Fibroblast of skin of back (primary cell): ENCODE measurements at places on chromosomes 5 and 9.

- no peak for DNase-seq
Observed at GRCh38 chr9:120837921-120838320, 4.8 kb downstream of the PSMD5 start.

DNA sequence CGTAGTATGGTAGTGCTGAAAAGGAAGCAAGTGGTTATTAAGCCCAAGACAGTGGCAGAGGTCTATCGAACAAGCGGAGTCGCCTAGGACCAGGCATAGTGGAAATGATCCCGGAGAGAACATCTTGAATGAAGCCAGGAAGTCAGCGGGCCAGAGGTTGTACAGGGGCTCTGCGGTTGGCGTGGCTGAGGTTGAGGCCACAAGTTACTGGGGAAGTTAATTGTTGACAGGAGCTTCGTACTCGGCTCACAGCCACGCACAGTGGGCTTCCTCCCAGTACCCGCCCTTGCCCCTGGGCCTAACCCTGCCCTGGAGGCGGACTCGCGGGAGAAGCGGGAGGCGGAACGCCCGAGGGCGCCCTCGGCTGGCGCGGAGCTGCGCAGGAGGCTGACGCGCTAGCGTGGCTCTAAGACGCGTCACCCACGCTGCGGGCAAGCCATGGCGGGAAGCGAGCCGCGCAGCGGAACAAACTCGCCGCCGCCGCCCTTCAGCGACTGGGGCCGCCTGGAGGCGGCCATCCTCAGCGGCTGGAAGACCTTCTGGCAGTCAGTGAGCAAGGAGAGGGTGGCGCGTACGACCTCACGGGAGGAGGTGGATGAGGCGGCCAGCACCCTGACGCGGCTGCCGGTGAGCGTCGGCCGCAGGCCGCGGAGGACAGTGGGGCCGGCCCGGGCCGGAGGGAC is at the start of gene FBXO4:
Gene FBXO4 (plus strand): TSS at position 410 of the 683 bp plus-strand sequence. CDS start 29 bp downstream, at position 439.
- peak; percentile 84 for DNase-seq

GRCh38 chr9:115739096-115739875 is 414.3 kb upstream of the PAPPA start:
- DNase-seq: peak; percentile 28

DNA sequence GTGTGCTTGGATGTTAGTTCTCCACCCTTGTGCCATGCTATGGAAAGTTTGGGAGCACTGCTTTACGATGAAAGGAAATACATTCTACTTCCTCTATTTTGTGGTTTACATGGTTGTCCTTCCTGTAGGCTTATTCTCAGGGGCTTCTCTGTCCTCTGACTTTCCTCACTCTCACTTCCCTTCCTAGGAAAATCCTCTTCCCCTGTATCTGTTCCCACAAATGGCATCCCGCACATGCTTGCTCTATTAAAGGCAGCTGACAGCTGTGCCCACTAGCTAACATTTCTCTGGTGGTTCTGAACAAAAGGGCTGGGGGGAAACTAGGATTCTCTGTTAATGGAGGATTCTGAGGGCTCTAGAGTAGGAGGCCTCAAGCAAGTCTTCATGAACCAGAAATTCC is 52.4 kb downstream of the FAM170A start:
- DNase-seq: no peak

GRCh38 chr9:124369231-124369797 is 45.9 kb downstream of the PSMB7 start:
- no peak for DNase-seq

- DNase-seq: peak; percentile 7
Observed at GRCh38 chr5:75461679-75462078, 49.8 kb downstream of the CERT1 start.

DNA sequence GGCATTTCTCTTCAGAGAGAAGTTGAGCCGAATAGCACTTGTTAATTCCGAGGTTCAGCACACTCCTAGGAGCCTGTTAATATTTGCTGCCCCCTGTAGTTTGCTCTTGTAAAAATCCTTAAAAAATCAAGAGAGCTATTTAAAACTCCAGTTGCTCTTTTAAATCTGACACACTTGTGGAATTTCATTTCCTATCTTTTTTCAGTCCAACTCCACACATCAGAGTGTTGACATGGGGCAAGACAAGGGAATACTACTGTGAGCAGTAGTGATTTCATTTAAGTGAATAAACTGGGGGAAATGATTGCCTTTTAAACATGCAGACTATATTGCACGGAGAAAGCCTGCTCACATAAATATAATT is 1096.3 kb upstream of the DMAC1 start:
- peak; percentile 45 for DNase-seq

- no peak for DNase-seq
Observed at GRCh38 chr5:166594567-166594966, 1696.9 kb upstream of the WWC1 start.

DNA sequence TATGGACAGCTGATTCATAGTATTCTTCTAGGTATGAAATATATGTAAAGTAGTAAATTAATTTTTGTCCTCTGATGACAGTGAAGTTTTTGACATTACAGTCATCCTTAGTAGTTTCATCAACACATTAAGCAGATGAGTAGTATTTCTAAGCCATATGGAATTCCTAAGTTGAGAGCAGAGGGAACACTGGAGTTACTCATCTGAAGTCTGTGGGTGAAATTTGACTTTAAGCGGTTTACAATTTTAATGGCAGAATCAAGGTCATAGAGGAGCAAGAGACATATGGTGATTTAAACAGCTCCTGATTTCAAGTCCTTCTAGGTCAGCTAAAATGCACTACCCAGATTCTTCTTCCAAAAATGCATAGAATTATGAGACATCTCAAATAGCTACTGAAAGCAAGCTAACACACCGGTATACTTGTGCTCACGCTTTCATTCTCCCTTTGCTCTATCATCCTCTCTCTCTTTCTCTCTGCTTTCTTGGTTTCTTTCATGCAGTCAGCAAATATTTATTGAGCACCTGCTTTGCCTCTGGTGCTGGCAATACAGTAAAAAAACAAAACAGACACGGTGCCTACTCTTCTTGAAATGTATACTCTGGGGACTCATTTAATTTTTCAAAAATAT is 235.9 kb downstream of the FER start:
- DNase-seq: peak; percentile 60

- DNase-seq: no peak
Observed at GRCh38 chr5:79030663-79031484, 38.6 kb downstream of the DMGDH start.

DNA sequence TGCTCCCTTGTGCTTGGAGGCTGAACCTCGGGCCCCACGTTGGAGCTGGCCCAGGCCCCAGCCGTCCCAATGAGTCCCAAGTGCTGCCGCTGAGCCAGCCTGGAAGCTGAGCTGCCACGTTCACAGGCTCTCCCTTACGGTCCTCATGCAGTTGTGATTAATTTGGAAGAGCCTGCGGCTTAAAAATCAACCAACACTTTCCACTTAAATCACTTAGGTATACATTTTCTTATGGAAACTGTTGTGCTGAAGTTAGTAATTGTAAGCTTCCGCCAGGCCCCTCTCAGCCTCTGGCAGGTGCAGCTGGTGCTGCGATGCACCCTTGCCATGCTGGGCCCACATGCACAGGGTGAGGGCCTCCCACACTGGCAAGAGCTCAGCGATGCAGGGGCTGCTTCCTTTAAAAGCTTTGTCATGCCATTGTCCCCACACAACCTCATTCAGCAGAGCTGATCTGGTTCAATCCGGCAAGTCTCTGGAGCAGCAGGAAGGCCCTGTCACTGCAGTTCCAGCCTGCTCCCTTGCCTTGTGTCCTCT is 61.0 kb downstream of the IPPK start:
- peak; percentile 62 for DNase-seq

DNA sequence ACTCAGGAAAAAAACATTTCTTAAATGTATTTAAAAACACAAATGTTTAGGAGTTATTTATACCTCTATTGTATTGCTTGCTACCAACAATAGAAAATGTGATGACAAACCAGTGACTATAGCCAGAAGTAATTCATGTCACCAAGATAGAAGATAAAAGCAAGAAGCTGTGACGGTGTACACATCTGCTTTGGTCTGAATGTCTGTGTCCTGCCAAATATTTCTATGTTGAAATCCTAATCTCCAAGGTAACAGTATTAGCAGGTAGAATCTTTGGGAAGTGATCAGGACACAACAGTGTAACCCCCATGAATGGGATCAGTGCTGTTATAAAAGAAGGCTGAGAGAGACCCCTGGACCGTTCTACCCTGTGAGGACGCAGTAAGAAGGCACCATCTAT is 74.7 kb downstream of the CEMIP2 start:
- DNase-seq: no peak

GRCh38 chr5:6950250-6950649 is 237.0 kb downstream of the TENT4A start:
- no peak for DNase-seq

GRCh38 chr5:6961837-6962635 is 248.8 kb downstream of the TENT4A start:
- DNase-seq: no peak

DNA sequence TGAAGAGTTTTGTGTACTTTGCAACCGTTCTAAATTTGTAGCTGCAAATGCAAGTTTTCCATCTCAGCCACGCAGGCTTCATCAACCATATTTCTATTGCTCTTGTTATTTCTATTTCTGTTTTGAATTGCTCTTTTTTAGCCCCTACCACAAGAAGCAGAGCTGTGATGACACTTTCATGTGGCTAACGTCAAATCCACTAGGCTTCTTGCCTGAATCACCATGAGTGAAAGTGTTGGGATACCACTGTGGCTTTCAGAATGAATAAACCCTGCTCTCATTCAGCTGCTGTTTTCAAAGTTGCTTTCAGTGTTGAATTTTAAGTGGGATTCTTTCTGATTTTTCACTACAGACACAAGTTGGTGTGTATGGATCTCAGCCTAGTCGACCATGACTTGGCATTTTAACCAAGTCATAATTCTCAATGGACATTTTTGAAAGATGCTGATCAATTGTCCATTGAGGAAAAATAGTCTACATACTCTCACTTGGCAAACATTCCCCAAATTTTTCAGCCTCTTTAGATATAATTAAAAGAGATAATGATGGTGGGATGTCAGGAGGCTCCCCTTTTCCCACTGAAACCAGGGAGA is 41.0 kb upstream of the MTAP start:
- no peak for DNase-seq

- DNase-seq: peak; percentile 37
Observed at GRCh38 chr9:90996154-90997065, 194.8 kb downstream of the SYK start.

DNA sequence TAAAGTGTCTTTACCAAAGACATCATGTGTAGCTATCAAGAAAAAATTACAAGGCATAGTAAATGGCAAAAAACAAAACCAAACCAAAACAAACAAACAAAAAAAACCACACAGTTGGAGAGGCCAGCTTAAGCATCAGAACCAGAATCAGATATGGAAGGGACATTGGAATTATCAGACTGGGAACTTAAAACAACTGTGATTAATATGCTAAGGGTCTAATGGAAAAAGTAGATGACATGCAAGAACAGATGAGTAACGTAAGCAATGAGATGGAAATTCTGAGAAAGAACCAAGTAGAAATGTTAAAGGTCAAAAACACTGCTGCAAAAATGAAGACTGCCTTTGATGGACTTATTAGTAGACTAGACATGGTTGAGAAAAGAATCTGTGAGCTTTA is 75.9 kb downstream of the FBXO38 start:
- DNase-seq: no peak

GRCh38 chr5:177448244-177448950 is 1.8 kb downstream of the PRR7 start:
- no peak for DNase-seq

GRCh38 chr9:113417370-113417769 is 6.8 kb downstream of the C9orf43 start:
- DNase-seq: no peak

GRCh38 chr9:124733964-124734740 is 37.0 kb downstream of the NR6A1 start:
- no peak for DNase-seq
